Astrocyte (in vitro differentiated cells and primary cell): ENCODE measurements at places on chromosomes 5 and 9. TPM values are rescaled to one million over a fixed set of nuclear protein-coding genes. Genes with fewer than 3 reads are reported as not detected.

The TEK gene
- 1.8 and 2.3 TPM in 2 replicates for total RNA-seq

The WNK2 gene
- total RNA-seq: 0.89 and 1.9 TPM in 2 replicates

The WDR38 gene
- not detected in 2 replicates for total RNA-seq

- no peak for DNase-seq
- no peak overlapping the region for H3K4me3 ChIP-seq
- no peak overlapping the region for H3K27ac ChIP-seq
- no peaks in the 10 kb centered on the region for H3K36me3 ChIP-seq
Measured at GRCh38 chr5:157350939-157351801, 85.2 kb downstream of the CYFIP2 start.

DNA sequence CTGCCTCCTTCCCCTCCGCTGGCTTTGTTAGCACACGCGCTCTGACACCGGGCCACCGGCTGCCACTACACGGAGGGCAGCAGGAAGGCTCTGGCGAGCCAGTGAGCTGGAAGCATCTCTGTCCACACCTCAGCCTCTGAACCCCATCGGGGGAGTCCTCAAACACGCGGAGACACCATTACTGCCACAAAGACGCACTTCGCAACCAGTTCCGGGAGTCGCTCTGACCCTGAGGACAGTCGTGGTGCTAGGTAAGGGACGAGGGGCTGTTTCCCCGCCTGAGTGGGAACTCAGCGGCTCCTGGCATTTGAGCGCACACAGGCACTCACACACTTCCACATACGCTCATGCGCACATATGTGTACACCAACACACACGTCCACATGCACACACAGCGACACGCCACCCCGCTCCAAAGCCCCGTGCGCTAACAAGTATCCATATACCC, 160.0 kb downstream of the C9orf152 start:
- DNase-seq: no peak
- peaks cover 22% of the 10 kb centered on the region for H3K4me1 ChIP-seq
- H3K27me3 ChIP-seq: no peaks in the 10 kb centered on the region
- H3K27ac ChIP-seq: peak overlapping the region; percentile 47

- no peaks in the 10 kb centered on the region for H3K36me3 ChIP-seq
- no peak overlapping the region for H3K27ac ChIP-seq
- no peak overlapping the region for H3K4me3 ChIP-seq
- no peaks in the 10 kb centered on the region for H3K27me3 ChIP-seq
- no peak for DNase-seq
Measured at GRCh38 chr5:173689171-173689736, 72.8 kb upstream of the BOD1 start.

DNA sequence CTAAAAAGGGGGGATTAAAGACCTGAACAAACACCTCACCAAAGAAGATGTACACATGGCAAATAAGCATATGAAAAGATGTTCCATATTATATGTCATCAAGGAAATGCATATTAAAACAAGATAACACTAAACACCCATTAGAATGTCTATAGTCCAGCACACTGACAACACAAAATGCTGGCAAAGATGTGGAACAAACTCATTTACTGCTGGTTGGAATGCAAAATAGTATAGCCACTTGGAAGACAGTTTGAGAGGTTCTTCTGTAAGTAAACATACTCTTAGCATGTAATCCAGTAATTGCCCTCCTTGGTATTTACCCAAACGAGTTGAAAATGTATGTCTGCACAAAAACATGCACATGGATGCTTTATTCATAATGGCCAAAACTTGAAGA, 73.6 kb downstream of the RGMB start:
- no peaks in the 10 kb centered on the region for H3K36me3 ChIP-seq
- no peak overlapping the region for H3K27ac ChIP-seq
- H3K4me1 ChIP-seq: no peaks in the 10 kb centered on the region
- DNase-seq: no peak

GRCh38 chr5:9090381-9091026, 455.4 kb downstream of the SEMA5A start:
- no peaks in the 10 kb centered on the region for H3K27me3 ChIP-seq
- H3K4me1 ChIP-seq: no peaks in the 10 kb centered on the region
- H3K27ac ChIP-seq: no peak overlapping the region
